ENCODE measurements at places on chromosomes 2 and 18.

- no peak for DNase-seq
Observed at GRCh38 chr2:237132799-237133198, 47.1 kb downstream of the COPS8 start.

- no peak for DNase-seq
Observed at GRCh38 chr2:211174021-211174420, 617.6 kb downstream of the CPS1 start.

GRCh38 chr2:39661826-39662225 lies 3.9 kb upstream of the TMEM178A start:
- DNase-seq: no peak

GRCh38 chr2:173607606-173608311 lies 253.1 kb downstream of the CDCA7 start:
- no peak for DNase-seq

- no peak for DNase-seq
Observed at GRCh38 chr2:216583606-216584005, 49.6 kb upstream of the IGFBP2 start.

DNA sequence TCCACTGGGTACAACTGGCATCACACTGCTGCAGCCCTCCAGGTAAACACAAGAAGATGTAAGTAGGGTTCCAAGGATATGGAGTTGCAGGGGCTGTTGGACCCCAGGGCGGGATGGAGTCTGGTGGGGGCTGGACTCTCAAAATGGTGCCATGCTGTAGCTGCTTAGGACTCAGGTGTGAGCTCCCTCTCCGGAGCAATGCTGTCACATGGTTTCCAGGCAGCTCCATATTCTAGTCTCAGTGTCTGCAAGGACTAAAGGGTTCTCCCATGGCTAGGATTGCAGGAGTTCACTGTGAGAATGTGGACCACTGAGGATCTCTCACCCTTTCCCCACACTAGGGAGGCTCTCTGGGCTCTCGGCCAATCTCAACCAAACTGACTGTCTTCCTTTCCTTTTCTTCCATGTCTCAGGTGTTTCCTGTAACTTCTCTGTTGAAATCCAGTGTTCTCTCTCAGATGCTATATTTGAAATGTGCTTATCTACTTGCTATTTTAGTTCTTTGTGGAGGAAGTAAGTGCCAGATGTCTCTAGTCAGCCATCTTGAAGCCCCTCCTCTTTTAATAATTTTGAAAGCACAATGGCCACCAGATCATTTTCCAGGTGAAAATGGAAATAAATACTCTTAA lies 57.6 kb downstream of the CCNT2 start:
- DNase-seq: no peak

- no peak for DNase-seq
Observed at GRCh38 chr2:125471963-125472362, 1184.0 kb upstream of the GYPC start.

GRCh38 chr2:71607151-71607889 lies 154.0 kb downstream of the DYSF start:
- DNase-seq: no peak

DNA sequence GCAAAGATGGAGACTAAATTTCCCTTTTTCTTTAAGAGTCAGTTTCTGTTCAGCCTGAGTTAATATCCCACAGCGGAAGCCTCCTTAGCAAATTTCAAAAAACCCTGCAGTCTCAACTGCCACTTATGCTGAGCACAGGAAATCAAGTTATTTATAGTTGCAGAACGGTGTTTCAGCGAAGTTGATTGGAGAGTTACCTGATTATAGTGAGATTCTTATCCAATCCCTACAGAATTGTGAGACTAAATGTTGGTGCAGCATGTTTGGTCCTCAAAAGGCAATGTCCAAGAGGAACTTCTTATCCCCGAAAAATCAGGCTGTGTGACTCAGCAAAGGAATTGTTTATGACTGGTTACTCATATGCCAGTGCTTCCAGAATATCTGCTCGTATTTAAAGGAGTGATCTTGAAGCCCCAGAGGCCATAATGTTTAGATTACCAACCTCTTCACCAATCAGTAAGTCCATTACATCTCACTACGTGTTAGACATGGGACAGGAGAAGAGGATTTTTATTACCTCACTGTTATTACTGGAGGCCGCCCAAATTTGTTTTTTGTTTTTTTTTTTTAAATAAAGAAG lies 67.9 kb downstream of the LRRFIP1 start:
- DNase-seq: no peak

DNA sequence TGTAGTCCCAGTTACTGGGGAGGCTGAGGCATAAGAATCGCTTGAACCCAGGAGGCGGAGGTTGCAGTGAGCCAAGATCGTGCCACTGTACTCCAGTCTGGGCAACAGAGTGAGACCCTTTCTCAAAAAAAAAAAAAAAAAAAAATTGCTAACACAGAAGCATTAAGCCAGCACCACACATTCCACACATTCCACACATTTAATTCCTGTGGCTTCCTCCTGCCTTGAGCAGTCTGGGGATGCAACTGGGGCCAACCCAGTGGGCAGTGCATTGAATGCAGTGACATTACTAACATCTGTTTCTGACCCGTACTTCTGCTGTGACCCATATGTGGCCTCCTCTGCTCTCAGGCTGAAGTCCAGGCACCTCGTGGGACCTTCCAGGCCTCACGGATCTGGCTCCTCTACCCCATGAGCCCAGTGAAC lies 107.0 kb downstream of the BCL2L11 start:
- no peak for DNase-seq

DNA sequence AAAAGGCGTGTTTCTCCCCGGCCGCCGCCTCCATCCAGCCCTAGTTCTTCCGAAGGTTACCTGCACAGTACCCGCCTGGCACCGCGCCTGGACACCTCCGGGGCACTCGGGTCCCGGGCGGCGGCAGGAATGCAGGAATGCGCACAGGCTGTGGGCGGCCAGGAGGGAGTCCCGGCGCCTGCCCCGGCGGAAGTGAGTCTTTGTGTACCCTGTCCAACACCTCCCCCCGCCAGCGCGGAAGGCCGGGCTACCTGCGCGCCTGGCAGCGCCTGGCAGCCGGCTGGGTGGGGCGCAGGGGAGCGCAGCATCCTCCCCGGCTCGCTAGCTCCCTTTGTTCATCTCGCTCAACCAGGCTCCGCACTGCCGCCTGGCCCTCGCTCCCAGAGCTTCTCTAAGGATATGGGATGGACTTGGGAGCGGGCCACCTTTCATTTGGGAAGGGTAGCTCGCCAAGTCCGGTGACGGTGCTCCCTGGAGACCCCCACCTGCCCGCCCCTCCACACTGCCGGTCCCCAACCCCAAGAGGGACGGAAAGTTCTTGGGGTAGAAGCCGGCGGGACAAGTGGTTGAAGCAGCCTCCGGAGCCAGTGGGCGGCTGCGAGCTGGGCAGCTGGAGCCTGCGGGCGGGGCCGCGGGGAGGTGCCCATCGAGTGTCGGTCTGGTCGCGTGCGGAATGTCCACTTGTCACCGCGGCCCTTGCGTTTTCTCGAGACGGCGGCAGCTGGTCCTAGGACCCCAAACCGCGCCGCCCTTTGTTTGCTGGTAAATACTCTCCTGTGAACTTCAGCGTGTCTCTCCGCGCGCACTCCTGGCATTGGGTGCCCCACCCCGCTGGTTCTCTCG lies 1.2 kb upstream of the ST6GAL2 start:
- no peak for DNase-seq

GRCh38 chr2:37156071-37156856 lies 516 bp downstream of the EIF2AK2 start:
- DNase-seq: no peak

DNA sequence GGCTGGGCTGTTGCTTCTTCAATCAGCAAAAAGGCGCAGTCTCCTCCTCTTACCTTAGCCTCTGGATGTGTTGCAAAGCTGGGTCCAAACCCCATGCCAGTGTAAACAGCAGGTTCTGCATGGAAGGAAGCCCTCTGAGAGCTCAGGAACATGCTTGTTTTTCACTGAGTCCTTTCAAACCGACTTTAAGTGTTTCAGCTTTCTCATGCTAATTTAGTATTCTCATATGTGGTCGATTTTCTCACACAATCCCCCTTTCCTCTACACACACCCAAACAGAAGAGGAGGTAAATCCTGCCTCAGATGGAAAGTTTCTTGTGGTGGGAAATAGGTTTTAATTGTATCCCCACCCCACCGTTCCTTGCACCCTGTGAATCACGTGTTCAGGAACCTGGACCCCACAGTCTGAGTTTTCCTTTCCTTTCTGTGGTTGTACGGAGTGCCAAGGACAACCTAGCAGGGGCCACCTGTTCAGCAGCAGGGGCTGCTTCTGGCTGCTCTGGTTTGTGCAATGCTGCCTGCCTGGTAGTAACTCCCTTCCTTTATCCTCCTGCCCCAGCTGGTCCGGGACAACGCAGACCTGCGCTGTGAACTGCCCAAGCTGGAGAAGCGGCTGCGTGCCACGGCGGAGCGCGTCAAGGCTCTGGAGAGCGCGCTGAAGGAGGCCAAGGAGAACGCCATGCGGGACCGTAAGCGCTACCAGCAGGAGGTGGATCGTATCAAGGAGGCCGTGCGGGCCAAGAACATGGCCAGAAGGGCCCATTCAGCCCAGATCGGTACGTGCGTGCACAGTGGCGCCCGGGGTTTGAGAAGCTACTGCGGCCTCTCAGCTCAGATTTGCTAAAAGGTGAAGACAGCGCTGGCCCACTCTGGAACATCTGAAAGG lies 28.7 kb upstream of the LYPD6B start:
- DNase-seq: no peak

GRCh38 chr2:1491751-1492150 lies 78.5 kb downstream of the TPO start:
- no peak for DNase-seq

GRCh38 chr2:8538531-8538930 lies 143.3 kb upstream of the ID2 start:
- no peak for DNase-seq

DNA sequence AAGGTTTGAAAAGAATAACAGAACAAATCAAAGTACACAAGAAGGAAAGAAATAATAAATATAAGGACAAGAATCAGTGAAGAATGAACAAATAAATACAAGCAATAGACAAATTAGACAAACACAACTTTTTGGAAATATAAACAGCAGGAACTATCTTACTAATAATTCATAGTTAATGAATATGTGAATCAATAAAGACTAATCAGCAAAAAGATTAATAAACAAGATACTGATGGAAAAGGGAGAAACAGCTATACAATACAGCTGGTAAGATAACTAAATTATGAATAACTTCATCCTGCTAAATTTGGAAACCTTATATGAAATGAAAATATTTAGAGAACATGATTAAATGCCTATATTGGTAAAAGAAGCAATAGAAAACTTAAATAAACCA lies 193.6 kb upstream of the SPRED2 start:
- DNase-seq: no peak

GRCh38 chr2:233060980-233061590 lies 943 bp downstream of the INPP5D start:
- DNase-seq: no peak

DNA sequence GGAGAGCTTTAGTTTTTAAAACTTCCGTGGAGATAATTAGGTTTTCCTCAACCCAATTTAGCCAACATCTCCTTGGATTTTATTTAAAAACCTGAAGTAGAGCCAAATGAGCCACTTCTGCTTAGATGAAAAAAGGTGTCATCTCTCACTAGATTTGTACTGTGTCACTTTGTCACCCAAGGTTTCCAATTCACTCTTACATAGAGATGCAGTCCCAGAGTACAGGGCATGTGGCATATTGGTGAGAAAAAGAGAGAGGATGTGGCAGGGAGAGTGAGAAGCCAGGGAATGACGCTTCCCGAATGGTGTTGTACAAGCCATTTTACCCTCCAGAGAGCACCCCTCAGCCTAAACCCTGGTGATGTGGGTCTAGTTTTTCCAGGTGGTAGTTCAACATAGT lies 44.4 kb upstream of the CTLA4 start:
- DNase-seq: no peak

- no peak for DNase-seq
Observed at GRCh38 chr18:8175501-8176061, 433.7 kb upstream of the RAB12 start.

DNA sequence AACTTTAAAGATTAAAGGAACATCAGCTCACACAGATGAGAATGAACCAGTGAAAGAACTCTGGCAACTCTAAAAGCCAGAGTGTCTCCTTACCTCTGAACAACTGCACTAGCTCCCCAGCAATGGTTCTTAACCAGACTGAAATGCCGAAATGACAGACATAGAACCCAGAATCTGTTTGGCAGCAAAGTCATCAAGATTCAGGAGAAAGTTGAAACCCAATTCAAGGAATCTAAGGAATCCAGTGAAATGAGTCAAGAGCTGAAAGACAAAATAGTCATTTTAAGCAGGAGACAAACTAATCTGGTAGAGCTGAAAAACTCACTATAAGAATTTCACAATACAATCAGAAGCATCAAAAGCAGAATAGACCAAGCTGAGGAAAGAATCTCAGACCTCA lies 72.0 kb downstream of the STRADB start:
- no peak for DNase-seq

DNA sequence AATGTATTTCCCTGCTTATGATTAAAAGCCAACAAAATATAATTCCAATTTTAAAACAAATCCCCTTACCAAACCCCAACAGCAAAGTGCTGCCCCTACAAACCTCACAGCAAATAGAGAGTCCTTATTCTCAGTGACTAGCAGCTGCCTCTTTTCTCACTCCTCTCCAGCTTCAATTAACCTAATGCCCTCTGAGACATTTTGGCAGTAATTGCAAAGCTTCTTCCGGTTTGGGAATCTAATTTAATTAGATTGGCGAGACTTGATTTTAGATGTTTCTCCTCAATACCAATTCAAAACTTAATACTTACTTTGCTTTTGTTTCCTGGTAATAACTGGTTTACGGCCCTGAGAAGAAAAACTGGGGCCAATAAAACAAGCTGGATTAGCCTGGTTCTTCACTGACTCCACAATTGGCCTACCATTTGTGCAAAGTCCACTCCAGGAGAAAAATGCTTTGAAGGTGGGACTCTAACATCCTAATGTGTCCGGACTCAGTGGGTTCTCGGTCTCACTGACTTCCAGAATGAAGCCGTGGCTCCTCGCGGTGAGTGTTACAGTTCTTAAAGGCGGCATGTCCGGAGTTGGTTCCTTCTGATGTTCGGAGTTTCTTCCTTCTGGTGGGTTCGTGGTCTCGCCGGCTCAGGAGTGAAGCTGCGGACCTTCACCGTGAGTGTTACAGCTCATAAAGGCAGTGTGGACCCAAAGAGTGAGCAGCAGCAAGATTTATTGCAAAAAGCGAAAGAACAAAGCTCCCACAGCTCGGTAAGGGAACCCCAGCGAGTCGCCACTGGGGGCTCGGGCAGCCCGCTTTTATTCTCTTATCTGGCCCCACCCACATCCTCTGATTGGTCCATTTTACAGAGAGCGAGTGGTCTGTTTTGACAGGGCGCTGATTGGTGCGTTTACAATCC lies 52.8 kb downstream of the SLC35F5 start:
- no peak for DNase-seq
